ENCODE measurements at places on chromosomes 5 and 9.

GRCh38 chr9:131053896-131054295 lies 42.4 kb upstream of the AIF1L start:
- no peak for DNase-seq

- DNase-seq, result no peak
Measured at GRCh38 chr5:75608870-75609269, 2.4 kb upstream of the ANKDD1B start.

DNA sequence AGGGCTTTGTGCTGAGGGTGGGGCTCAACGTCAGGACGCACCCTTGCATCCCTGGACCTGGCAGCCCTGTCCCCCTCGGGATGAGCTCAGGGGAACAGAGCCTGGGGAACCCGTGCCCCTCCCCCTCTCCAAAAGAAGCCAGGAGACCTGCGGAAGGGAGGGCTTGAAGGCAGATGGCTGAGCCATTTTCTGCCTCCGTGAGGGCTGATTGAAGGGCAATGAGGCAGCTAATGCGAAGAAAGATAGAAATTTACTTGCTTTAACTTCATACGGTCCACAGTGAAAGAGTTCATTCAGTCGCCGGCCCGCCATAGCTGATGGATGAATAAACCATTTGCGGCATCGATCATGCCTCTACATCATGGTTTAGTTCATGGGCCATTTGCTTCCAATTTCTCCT lies 28.8 kb downstream of the ASS1 start:
- no peak for DNase-seq

- no peak for DNase-seq
Measured at GRCh38 chr9:14296495-14297113, 17.3 kb downstream of the NFIB start.

DNA sequence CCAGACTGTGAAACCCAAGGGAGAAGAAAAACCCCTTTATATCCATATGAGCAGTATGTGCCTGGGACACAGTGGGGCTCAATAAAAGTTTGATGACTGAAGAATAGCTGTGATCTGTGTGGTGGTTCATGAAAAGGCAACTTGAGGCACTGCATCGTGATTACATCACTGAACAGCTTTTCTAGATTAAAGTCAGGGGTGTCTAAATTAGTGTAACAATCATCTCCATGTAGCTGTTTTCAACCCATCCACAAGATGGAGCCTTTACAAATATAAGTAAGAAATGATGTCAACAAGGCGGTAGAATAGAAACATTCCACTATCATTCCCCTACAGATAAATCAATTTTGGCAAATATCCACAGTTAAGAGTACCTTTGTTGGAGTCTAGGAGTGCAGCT lies 55.5 kb downstream of the PRRC1 start:
- peak; percentile 19 for DNase-seq

GRCh38 chr5:108801776-108802175 lies 54.1 kb downstream of the FER start:
- DNase-seq, result no peak
